Left renal cortex interstitium (tissue), 4 donors: ENCODE measurements at places on chromosomes 13 and 19.

DNA sequence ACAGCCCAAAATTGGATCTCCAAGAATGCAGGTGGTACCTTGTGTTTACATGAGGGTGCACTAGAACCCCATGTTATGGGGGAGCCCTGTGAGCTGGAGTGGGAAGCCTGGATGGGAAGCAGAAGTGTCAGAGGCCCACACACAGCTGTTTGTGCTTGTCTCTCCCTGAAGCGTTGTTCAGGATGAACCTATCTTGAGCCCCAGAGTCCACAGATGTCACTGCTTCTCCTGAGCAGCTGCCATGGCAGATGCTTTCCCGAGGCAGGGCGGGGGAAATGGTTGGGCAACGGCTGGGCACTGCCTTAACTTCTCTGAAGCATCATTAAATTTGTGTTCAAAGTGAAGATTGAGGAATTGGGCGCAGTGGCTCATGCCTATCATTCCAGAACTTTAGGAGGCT lies 17.1 kb upstream of the CHST8 start:
- no peak for DNase-seq

- no peak for DNase-seq
Observed at GRCh38 chr19:33809960-33810359, 13.3 kb downstream of the KCTD15 start.

GRCh38 chr13:74891610-74892009 lies 590.4 kb downstream of the TBC1D4 start:
- DNase-seq, result no peak

GRCh38 chr13:77176350-77176749 lies 149.4 kb upstream of the FBXL3 start:
- no peak for DNase-seq

- DNase-seq, result no peak
Observed at GRCh38 chr13:45674908-45675307, 27.2 kb upstream of the CBY2 start.

GRCh38 chr19:42199440-42200115 lies 17.9 kb downstream of the DEDD2 start:
- no peak for DNase-seq

GRCh38 chr13:68081061-68081460 lies 850.9 kb upstream of the PCDH9 start:
- DNase-seq, result no peak

- DNase-seq, result peak; percentile 37
Observed at GRCh38 chr13:111344471-111345191, 24.2 kb downstream of the TEX29 start.

GRCh38 chr13:60229708-60230272 lies 66.1 kb upstream of the DIAPH3 start:
- DNase-seq, result no peak

GRCh38 chr19:30602661-30603350 lies 230.6 kb downstream of the ZNF536 start:
- DNase-seq, result no peak

DNA sequence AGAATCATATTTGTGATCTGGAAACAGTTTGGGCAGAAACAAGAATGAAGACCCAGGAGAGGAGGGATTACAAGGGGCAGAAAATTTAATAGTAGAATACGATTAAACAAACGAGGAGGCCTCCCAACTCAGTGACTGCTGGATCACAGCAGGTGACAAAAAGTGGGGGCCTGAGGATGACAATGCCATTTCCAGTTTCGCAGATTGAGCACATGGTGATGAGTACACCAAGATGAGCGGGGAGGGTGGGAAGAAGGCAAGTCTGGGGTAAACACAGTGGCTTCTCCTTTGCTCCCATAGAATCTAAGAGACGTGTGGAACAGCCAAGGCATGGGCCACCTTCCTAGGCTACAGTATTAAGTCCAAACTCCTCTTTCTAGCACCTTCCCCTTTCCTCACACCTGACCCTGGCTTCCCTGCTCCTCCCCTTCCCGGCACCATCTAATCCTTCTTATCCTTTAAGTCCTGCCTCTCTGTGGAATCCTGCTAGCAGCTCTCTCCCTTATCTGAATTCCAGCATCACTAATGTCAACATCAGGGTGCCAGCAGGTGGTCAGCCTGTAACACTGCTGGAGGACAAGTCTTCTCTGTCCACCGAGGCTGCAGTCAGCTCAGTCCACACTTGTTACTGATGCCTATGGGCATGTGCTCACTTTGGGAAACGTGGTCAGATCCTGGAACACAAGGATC lies 13.5 kb downstream of the ATP7B start:
- no peak for DNase-seq

DNA sequence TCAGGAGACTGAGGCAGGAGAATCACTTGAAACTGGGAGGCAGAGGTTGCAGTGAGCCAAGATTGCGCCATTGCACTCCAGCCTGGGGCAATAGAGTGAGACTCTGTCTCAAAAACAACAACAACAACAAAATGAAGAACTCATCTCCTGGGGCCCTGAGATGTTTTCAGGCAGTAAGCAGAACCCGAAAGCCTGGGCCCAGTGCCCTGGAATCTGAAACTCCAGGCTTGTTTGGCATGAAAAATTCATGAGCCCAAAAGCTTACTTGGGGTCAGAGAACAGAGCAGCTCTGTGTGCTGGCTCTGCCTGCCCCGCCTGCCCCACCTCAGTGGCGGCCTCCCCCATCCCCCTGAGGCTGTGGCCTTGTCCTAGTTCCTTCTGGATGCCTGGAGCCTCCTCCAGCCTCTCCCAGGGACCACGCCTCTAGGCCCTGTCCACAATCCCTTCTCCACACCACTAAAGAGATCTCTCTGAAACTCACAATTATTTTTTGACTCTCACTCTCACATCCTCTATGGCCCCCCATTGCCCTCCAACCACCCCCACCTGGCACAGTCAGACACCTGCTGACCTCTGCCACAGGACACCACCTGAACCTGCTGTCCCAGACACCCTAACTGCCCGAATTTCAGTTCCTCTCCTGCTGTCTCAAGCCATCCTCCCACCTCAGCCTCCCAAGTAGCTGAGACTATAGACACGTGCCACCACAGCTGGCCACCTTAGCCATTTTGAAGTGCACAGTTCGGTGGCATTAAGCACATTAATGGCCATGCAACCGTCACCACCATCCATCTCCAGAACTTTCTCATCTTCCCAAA lies 6.9 kb upstream of the AP1M2 start:
- DNase-seq, result no peak

- DNase-seq, result no peak
Observed at GRCh38 chr19:3976495-3977241, 5.8 kb upstream of the DAPK3 start.

DNA sequence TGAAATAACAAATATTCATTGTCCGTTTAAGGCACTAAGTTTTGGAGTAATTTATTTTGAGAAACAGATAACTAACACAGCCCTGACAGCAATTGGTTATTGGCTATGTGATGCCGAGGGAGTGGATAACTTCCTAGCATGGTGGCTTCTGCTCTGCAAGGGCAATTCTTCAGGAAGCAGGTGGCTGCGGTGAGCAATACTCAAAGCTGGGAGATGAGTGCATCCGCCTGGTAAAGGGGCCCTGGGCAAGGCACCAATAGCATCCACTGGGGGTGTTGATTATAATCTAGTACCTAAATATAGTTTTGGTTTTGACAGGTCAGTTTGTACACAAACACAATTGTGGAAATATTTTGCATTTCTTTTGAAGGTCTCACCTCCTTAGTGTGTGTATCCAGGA lies 41.0 kb downstream of the CCDC70 start:
- DNase-seq, result no peak

- peak; percentile 99 for DNase-seq
Observed at GRCh38 chr19:18192673-18193387, at the start of gene MPV17L2. Gene MPV17L2 (plus strand): TSS chr19:18193218. CDS start chr19:18193282, 64 bp downstream.

GRCh38 chr13:40433577-40433976 lies 232.9 kb downstream of the FOXO1 start:
- no peak for DNase-seq

- peak; percentile 53 for DNase-seq
Observed at GRCh38 chr13:109412283-109412901, 374.0 kb downstream of the IRS2 start.

GRCh38 chr13:43876366-43876765 lies 3.2 kb downstream of the CCDC122 start:
- no peak for DNase-seq

- DNase-seq, result no peak
Observed at GRCh38 chr19:49456326-49456725, 3.3 kb downstream of the ALDH16A1 start.

DNA sequence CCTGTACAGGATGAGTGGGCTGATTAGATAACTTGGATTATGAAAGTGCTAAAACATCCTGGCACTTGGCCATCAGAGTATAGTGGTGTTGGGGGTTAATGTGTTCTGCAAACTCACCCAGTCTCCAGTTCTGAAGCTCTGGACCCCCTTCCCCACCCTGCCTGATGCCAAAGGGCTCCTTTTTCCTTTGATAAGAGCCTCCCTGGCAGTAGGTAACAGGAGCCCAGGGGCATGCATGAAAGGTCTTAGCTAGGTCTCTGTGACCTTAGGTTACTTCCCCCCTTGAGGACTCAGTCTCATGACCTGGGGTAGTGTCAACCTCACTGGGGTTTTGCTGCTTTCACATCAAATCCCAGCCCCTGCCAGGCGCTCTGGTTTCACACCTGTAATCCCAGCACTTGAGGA lies 2.5 kb downstream of the RPS28 start:
- DNase-seq, result no peak

- DNase-seq, result no peak
Observed at GRCh38 chr13:24181991-24182702, 21.6 kb downstream of the SPATA13 start.

GRCh38 chr13:41931337-41931736 lies 29.6 kb downstream of the VWA8 start:
- no peak for DNase-seq

GRCh38 chr13:41064493-41064892 lies 3.2 kb downstream of the WBP4 start:
- no peak for DNase-seq

DNA sequence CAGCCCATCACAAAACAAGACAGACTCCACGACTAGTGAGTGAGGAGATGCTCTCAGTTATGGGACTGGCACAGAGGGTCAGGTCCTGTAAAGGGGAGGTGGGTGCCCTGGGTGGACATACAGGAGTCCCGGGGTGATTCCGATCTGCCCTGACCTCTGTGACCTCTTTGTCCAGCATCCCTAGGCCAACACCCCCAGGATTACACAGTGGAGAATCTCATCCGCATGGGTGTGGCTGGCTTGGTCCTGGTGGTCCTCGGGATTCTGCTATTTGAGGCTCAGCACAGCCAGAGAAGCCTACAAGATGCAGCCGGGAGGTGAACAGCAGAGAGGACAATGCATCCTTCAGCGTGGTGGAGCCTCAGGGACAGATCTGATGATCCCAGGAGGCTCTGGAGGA lies 6.4 kb upstream of the LILRA1 start:
- no peak for DNase-seq

GRCh38 chr13:112990783-112991182 lies 21.8 kb downstream of the MCF2L start:
- no peak for DNase-seq

GRCh38 chr19:49579947-49580263 lies 451 bp downstream of the NOSIP start:
- DNase-seq, result no peak

DNA sequence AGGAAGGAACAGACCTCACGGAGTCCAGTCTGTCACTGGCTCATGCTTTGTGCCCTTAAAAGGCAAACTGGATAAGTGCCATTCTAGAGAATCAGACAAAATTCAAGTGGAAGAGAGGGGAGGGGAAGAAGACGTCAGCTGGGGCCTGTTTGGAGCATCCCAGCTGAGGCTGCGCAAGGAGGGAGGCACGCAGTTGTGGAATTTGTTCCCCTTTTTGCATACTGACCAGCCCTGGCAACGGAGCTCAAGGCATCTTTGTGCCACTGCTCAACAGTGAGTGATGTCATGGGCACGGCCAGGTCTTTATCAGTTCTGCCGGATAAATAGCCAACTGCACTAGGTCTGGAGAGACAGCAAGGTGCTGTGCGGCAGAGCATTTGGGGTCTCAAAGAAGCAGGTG lies at the start of gene GPR42:
Gene GPR42 (plus strand): TSS at position 347 of the 400 bp plus-strand sequence. CDS start 292 bp downstream, outside the sequence.
- no peak for DNase-seq

DNA sequence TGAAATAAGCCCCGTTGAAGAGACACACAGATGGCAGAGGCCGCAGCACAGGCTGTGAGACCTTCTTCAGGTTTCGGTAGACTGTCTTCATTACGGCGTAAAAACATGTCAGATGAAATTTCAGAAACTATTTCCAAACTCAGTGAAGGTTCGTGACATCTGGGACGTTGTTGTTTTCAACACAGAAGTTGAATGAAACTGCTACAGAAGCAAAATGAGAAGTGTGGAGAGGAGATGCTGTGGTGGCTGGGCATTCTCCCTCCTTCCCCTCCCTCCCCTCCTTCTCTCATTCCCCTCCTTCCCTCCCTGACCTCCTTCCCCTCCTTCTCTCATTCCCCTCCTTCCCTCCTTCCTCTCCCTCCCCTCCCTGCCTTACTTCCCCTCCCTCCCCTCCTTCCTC lies 113.6 kb downstream of the ATP11A start:
- DNase-seq, result no peak

DNA sequence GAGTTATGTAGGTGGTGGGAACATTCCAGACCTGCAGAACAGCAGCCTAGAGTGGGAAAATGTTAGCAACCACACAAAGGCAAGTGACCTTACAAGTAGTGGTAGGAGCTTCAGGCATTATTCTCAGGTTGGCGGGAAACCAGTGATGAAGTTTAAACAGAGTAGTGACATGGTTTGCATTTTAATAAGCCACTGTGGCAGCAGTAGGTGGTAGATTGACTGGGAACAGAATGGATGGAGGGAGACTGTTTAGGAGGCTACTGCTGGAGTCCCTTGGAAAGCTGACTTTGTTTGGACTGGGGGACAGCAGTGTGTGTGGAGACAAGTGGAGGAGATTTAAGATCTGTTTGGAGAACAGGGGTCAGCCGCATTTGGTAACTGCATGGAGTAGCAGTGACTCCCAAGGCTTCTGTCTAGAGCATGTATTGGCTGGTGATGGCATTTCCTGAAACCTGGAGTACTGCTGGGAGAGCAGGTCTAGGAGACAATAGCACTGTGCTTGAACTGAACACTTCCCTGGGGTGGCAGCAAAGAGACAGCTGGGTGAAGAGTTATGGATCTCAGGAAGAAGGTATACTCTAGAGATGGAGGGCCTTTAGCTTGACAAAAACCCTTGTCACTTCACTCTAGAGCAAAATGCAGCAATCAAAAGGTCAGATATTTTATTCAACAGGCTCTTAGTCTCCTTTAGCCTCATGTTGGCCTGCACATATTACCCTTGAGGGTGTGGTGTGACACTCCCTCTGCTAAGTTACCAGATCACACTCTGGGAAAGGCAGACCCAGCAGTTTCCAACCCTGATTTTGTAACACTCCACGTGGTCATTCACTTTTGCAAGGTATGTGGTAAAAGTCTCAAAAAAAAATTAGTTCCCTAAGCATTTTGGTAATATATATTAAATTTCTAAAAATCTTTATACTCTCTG lies 70.3 kb downstream of the DHRS12 start:
- DNase-seq, result no peak

DNA sequence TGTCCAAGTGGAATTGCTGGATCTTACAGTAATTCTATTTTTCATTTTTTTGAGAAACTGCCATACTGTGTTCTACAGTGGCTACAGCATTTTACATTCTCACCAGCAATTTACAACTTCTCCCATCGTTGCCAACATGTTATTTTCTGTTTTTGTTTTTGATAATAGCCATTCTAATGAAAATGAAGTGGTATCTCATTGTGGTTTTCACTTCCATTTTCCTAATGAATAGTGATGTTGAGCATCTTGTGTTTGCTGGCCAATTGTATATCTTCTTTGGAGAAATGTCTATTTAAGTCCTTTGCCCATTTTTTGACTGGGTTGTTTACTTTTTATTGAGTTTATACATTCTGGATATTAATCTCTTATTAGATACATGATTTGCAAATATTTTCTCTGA lies 38.6 kb downstream of the KCNRG start:
- no peak for DNase-seq

- DNase-seq, result no peak
Observed at GRCh38 chr13:100522618-100523309, 65.8 kb downstream of the GGACT start.

- no peak for DNase-seq
Observed at GRCh38 chr19:5575590-5575989, 7.8 kb upstream of the TINCR start.
